ENCODE measurements at places on chromosomes 5 and 9. TPM values are rescaled to one million over a fixed set of nuclear protein-coding genes. Genes with fewer than 3 reads are reported as not detected.
A peak's percentile ranks its signal among the peaks of the same experiment; 100 is the strongest.

PRSS3 gene
- total RNA-seq = 107 TPM

- ATAC-seq = no peak
Observed at GRCh38 chr5:37740331-37741066, 99.3 kb downstream of the GDNF start.

DNA sequence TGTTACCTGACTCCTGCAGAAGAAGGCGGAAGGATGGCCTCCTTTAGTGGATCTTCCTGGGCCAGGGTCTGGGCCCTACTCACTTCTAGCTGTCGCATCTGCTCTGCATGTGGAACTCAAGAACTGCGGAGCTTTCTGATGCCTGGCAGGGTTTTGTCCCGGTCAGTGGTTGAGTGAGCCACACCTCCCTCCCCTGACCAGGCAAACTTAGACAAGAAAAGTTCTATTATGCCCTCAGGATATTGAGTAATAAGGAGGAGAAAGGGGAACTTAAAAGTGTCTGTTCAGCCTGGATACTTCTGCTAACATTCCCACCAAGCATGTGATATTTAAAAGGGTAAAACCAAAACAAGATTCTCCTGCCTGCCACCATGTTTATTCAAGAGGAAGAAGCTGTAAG lies at the start of gene FYB1:
TSS of gene FYB1 (minus strand) at position 127 of the 400 bp plus-strand sequence. CDS start 16,603 bp downstream, outside the sequence.
- peak; percentile 40 for ATAC-seq

DNA sequence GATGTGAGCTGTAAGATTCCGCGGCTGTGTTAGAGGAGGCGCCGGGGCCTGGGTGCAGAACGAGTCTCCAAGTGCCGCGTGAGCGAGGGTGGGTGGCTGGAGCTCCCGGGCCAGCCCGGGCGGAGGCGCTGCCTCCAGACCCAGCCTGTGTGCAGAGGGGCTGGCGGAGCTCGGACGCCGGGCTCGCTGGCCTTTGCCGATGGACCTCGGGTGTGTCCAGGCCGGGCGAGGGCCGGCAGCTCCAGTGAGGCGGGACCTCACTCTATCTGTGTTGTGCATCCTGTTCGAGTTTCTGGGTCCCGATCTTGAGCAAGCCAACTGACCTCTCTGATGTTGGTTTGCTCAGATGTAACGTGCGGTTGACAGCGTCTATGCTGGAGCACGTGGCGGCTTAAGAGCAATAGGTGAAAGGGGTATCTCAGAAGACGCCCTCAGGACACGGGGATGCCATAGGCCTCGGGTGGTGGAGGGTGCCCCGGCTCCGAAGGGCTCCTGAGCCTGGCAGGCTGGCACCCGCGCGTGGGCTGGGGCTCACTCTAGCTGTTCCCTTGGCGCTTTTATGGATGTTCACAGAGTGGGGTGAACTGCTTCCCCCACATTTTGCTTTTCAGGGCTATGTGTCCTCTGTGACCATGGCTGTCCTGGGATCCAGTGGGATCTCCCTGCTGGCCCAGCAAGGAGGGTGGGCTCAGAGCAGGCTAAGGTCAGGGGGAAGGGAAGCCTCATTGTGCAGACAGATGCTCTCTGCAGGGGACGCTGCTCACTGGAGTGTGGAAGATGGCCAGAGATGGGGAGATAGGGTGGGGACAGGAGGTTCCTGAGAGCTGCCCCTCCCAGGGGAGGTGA lies 69.8 kb downstream of the MRPL36 start:
- ATAC-seq = no peak

GRCh38 chr9:136607334-136607919 lies 55.3 kb upstream of the EGFL7 start:
- ATAC-seq = no peak

DNA sequence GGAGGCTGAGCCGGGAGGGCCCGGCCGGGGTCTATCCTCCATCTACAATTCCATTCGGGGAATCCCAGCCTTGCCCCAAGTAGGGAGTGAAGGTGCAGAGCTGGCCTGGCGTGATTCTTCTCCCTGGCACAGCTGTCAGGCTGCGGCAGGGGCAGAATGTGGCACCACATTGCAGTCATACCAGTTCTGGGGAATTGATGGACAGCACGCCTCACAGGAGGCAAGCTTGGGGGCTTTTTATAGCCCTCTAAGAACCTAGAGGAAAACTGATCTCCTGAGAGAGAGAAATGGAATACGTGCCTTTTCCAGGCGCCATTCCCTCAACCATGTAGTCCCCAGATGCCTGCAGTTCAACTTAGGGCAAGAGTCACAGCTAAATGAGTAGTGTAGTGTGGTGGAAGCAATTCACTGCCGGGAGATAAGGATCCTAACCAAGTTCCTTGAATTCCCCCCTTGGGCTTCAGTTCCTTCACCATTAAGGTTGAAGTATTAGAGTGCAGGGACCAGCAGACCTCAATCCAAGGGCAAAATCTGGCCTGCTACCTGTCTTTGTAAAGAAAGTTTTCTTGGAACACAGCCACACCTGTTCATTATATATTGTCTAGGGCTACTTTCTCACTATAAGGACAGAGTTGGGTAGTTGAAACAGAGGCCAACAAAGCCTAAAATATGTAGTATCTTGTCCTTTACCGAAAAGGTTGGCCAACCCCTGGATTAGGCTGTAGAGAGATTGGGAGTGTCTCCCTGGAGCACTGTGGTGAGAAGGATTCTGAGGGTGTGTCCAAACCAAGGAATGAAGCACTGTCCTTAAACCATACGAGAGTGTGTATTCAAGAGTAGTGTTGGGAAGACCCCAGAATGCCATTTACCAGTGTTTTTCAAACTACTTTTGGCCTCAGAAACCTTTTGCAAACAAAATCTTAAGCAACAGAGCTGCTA lies 10.6 kb downstream of the AFAP1L1 start:
- no peak for ATAC-seq

GRCh38 chr9:11149065-11149464 lies 536.3 kb upstream of the PTPRD start:
- no peak for ATAC-seq

SHISAL2B gene
- not detected for total RNA-seq

HBEGF gene
- total RNA-seq = 62.1 TPM

DNA sequence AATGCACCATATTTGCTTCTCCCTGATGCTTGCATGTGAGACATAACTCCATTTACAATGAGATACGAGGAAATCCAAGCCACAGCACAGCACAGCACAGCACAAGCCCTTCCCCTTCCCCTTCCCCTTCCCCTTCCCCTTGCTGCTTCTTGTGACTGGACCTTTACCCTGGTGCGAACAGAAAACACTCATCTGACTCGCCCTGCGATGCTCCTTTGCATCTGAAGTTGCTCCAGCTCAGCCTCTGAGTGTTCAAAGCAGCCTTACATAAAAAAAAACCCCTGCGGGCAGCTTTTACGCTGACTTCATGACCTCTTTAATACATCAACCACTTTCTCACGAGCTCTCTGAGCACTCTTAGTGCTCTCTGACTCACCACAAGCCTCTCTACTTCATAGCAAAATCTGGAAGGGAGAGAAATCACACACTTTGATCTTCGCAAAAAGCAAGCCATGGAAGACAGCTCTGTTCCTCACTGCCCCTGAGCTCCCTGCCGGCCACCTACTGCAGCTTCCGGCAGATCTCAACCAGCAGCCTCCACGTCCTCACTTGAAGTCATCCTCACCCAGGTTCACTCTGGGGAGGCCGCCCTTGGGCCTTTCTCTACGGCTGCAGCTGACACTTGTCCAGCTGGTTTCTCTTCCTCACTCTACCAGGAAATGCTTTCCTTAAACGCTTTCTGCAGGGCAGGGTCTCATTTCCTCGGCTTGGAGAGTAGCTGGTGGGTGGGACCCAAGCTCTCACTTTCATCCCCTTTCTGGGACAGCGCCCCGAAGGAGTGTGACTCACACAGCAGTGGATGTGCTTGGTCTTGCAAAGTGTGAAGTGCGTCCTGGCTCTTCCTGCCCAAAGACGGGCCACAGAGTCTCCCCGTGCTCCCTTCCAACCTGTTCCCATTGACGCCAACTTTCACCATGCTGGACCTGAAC lies 5.3 kb downstream of the SLC34A1 start:
- peak; percentile 88 for ATAC-seq

- no peak for ATAC-seq
Observed at GRCh38 chr5:62779010-62779422, 200.4 kb downstream of the LRRC70 start.

KCNN2 gene
- total RNA-seq = 0.36 TPM

DNA sequence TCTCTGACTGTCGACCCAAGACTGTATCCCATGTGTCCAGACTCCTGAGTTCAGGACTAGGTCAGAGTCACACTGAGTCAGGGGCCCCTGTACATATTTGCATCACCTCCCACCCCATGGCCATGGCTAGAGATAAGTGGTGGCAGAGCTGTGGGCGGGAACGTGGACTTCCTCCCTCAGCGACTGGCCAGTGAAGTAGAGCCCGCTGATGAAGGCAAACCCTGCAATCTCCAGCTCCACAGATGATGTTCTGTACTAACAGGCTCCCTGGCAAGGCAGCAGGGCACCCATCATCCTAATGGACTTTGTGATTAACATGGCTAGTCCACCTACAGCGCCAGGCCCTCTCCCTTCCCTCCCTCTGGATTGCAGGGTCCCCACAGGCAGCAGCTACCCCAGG lies 110.5 kb upstream of the LRRTM2 start:
- ATAC-seq = no peak
